Stimulated activated CD4-positive, alpha-beta T cell treated with anti-CD3 and anti-CD28 coated beads, Interleukin-1b, Interleukin-23, amount 100 ng/mL, for 24 hours (primary cell): ENCODE measurements at places on chromosomes 3 and 15.

- DNase-seq = no peak
These were observed 2.9 kb downstream of the UCN2 start for GRCh38 chr3:48560648-48561018.

- DNase-seq = no peak
These were observed 43.9 kb downstream of the UBE3A start for GRCh38 chr15:25394898-25395297.

- no peak for DNase-seq
These were observed 18.6 kb downstream of the DNAJB11 start for GRCh38 chr3:186589121-186589520.

DNA sequence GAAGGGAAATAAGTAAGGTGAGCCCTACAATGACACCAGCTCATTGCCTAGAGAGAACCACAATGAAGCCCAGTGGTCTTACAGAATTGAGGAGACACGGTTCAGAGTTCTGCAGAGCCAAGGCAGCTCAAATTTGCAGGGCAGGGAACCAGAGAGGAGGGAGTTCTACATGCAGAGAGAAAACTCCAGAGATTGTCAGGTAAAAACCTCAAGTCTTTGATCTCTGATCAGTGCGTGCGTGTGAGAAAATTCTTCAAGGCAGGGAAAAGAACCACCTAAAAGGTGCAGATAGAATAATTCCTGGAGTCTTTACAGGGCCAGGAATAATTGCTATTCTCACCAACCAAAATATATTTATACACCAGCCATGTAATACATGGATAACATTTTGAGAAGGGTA, 88.0 kb upstream of the SNRK start:
- no peak for DNase-seq

DNA sequence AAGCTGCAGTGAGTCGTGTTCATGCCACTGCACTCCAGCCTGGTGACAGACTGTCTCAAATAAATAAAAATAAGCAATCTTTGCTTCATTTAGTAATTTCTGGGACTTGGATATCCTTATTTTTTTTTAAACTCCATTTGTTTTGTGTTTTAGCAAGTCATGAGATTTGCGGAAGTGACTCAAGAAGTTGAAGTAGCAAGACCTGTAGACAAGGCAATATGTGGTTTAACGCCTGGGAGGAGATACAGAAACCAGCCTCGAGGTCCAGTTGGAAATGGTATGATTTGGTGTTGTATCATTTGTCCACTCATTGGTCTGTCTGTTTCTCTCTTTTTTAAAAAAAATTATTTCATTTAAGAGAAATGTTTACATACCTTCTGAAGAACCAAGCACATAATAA, 16.6 kb upstream of the RPLP1 start:
- no peak for DNase-seq

- no peak for DNase-seq
These were observed 571.9 kb upstream of the CBLB start for GRCh38 chr3:106440672-106441071.

DNA sequence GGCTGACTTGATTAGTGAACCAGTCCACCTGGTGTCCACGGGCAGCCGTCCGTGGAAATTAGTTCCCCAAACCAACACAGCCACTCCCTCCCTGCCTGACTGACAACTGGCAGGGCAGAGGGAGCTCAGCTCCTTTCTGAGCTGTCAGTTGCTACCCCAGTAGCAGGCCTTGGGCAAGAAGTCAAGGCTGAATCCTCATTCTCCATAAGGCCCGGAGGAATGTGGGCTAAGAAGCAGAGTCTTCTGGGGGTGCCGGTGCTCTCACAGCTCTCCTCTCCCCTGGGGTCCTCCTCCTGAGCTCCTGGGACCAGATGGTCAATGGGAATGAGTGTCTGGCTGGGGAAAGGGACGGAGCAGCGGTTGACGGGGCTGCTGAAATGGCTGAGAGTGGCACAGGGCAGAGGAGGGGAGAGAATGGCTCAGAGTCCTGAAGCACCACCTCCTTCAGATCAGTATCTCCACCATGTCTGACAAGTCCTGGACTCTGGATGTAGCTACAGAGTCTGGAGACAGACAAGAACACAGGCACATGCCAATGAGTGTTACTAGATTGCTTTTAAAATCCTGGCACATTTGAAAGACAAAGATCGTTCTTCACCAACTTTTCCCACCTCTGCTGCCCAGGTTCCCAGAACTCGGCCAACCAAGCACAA, 16.9 kb downstream of the AMOTL2 start:
- DNase-seq = no peak

GRCh38 chr3:11944052-11944673, 60.0 kb upstream of the SYN2 start:
- no peak for DNase-seq

DNA sequence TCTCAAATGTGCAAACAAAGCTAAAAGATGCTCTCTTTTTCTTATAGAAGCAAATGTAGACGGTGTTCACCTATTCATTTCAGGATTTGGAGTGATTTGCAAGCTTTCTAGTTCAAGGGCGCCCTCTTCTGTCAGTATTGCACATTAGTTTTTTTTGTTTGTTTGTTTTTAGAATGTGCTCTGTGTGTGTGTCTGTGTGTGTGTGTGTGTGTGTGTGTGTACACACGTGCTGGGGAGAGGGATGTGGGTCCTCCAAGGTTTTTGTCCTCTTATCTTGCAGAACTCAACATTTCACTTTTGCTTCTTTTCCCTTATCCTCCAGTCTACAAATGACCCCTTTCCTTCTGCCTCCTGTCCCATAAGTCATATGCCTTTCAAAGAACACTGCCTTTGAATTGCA, 23.5 kb downstream of the DNAH1 start:
- peak; percentile 13 for DNase-seq

DNA sequence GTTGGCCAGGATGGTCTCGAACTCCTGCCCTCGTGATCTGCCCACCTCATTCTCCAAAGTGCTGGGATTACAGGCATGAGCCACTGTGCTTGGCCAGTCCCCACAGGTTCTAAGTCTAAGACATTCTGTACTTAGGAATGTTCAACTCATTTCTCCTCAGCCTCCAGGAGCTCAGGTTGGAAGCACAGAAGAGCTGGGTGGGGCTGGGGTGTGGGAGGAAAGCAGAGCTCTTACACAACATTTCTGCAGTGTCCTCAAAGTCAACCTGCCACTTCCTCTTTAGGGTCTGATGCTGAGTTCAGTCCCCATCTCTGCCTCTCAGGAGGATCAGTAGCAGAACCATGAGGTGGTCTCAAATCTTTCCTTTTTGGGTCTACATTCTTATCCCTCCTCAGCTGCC, 75.5 kb downstream of the MRPL46 start:
- no peak for DNase-seq

DNA sequence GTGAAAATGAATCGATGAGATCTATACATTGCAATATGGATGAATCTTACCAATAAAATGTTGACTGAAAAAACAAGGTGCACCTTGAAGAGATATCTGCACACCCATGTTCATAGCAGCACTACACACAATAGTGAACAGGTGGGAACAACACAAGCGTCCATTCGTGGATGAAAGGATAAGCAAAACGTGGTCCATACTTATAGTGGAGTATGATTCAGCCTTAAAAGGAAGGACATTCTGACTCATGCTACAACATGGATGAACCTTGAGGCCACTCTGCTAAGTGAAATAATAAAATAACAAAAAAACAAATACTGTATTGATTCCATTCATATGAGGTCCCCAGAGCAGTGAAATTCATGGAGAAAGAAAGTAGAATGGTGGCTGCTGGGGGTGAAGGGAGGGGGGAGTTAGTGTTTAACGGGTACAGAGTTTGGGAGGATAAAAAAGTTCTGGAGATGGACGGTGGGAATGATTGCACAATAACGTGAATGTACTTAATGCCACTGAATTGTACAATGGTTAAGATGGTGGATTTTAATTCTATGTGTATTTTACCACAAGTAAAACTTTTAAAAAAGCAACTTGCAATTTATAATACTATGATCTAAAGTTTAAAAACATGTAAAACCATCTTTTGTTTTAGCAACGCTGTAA, 35.6 kb downstream of the IQSEC1 start:
- DNase-seq = no peak

DNA sequence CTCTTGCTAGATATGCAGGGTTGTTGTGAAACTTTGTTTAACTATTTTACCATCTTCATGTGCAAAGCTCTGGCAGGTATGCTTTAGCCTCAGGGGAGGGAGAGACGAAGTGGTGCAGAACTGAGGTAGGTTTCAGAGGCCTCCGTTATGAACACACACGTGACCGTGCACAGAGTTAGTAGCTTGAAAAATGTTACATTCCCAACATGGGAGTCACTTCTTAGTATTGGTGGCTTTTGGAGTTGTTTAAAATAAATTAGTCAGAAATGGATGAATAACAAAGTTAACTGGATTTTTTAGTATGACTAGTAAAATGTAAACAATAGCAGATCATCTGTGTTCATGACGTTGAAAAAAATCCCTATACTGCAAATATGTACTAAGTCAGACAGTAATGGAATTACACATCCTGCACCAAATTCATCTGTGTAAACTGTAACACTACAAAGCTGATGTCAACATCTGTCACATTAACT, 279.6 kb downstream of the KLF13 start:
- no peak for DNase-seq

DNA sequence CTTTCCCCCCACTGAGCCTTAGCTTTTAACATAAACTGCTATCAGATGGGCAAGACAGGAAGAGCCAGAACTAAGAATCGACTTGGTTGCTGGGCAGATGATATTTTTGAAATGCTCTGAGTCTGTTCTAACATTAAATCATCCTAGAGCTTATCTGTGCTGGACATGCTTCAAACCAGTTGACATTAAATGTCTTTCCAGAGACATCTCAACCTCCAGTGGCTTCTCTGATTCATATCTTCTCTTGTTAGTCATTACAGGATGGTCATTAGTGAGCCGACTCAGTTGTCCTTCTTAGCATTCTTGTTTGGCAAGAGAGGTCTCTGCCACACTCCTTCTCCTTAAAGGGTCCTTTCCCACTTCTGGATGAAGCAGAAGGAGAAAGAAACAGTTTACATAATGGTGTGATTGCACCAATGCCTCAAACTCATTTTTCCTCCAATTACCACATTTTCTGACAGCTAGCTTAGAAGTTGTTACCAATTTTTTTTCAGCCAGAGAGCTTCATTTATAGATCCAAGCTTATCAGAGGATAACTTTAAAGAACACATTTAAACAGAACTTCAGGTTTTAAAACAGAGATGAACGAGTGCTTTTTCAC, 21.7 kb upstream of the SYN2 start:
- DNase-seq = no peak

DNA sequence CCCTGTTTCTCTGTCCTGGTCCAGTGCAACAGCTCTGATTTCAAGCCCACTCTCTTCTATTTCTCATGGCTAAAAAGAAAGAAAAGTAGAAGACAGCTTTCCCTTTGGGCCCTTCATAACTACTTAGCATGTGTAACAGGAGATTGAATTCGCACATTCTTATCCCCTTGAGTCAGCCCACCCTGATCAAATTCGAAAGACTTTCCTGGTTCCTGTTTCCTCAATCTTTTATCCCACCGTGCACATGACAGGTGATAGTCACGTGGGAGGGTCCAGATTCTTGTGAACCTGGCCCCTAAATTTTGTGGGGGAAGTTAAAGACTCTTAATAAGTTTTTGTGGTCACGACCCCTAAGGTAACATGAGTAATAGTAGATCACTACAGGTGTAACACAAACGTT, 4.7 kb upstream of the CCDC54 start:
- DNase-seq = no peak

GRCh38 chr15:80549191-80549590, 145.0 kb downstream of the ARNT2 start:
- DNase-seq = no peak

DNA sequence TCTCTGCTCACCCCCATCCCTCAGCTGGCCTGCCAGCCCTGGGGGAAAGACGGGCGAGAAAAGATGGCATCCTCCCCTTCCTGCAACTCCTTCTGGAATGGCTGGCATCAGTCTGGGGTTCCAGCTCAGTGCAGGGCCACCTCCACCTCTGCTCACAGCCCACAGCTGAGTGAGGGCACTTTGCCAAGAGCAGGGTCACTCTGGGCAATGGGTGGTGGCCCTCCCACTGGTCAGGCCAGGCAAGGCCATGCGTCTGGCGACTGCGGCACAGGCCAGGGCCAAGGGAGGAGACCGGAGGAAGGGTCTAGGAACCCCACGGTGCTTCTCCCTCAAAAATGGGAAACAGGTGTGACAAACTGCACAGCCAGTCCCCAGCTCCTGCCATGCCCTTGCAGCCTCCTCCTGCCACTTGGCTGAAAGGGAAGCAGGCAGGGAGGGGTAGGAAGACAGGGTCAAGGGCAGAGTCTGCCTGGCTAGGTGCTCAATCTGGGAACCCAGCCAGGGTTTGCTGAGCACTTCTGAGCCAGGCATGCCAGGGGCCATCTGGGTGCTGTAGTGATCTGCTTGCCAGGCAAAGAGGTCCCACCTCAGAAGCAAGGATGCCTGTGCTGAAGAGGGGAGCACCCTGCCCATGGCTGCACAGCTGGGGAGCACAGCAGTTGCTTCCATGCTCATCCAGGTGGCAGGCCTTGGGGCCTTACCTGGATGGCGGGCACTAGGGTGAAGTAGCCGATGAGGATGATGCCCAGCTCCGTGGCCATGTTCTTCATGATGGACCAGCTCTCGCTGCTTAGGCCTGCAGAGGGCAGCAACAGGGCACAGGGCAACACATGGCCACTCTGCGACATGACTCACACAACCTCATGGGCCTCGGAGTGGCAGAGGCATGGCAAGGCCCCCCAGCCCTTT, 41.2 kb downstream of the PTPN23 start:
- DNase-seq = no peak

GRCh38 chr3:174618368-174619080, 240.6 kb upstream of the NAALADL2 start:
- no peak for DNase-seq

GRCh38 chr3:26256224-26256623, 366.3 kb upstream of the LRRC3B start:
- DNase-seq = no peak
